ENCODE measurements at places on chromosomes 11 and 22. TPM values are rescaled to one million over a fixed set of nuclear protein-coding genes. Genes with fewer than 3 reads are reported as not detected.
A peak's percentile ranks its signal among the peaks of the same experiment; 100 is the strongest.

GRCh38 chr22:45564349-45565030 lies 61.8 kb downstream of the FBLN1 start:
- no peak for DNase-seq

DNA sequence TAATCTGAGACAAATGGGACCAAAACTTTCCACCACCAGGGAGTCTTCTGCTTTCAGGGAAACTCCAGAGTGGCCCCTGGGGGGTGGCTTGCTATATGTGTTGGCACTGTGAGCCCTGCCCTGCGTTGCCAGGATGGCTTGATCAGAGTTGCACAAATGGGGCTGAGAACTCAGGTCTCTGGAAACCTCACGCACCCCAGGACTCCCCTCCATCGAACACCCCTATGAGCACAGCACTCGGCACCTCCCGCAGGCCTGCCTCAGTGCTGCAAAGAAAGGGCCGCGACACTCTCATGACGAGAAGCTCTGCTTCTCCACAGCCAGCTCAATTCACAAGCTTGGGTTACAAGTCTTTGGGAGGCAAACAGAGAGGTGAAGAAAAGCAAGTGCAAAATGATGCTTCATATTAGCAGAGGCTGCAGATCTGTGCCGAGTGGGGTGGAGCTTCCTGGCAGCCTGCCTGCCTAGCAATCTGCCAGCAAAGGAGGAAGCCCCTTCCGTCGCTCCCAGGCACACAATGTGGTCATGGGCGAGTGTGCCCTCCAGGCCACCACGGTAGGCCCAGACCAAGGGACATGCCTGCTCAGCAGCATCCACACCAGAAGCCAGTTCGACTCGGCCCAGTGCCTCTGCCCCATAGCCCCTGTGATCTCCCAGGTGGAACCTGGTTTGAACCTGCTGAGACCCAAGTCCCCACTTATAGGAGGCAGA lies 55.7 kb downstream of the MYH9 start:
- DNase-seq = peak; percentile 85

- peak; percentile 61 for DNase-seq
Observed at GRCh38 chr22:23373601-23374000, 193.3 kb downstream of the BCR start.

ZNF280B gene
- 0.25 TPM for total RNA-seq

CPSF7 gene
- total RNA-seq = 58.2 TPM

DNA sequence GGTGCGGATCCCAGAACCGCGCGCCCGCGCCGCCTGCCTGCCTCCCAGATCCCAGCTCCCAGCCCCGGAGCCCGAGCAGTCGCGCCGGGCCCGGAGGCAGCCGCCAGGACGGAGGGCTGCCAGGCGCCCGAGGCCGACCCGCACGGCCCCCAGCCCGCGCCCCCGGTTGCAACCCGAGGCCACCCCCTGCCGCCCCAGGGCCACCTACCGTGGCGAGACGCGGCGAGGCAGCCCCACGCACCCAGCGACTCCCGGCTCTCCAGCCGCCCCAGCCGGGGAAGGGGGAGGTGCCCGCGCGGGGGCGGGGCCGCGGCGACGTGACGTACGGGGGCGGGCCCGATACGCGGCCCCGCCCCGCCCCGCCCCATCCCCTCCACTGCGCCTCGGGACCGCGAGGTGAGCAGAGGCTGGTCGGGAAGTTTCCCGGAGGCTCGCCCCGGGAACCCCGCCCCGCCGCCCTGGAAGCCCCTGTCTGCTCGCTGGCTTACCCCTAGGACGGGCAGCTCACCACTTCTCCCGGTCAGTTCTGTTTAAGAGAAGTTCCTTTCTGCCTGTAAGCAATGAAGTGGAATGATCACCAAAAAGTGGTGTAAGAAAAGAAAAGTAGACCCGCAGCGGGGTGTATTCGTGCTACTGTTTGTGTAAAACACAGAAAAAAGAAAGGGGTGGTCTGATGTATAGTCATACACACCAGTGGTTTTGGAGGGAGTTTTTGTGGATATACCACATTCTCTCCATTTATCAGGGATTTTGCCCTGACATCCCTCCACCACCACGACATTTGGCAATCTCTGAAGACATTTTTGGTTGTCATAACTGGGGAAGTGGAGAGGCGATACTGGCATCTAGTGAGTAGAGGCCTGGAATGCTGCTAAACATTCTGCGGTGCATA lies at the start of gene TPST2:
Gene TPST2 (minus strand): TSS at position 288 of the 892 bp plus-strand sequence. CDS start 48,502 bp downstream, outside the sequence.
- peak; percentile 51 for DNase-seq

APOA1 gene
- 1.7 TPM for total RNA-seq

DNA sequence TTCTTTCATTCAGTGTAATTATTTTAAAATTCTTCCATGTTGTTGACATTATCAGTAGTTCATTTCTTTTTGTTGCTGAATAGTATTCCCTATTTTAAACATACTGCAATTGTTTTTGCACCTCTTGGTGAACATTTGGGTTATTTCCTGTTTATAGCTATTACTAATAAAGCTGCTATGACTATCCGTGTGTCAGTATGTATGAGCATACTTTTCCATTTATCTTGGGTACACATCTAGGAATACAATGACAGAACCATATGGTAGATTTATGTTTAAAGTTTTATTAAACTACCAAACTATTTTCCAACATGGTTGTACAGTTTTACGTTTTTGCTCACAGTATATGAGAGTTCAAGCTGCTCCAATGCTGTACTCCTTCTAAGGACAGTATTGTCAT lies 22.0 kb upstream of the FIBIN start:
- no peak for DNase-seq

RAPSN gene
- not detected for total RNA-seq

All from lower leg skin (tissue), 4 donors.